GM04503 (cell line): ENCODE measurements at places on chromosomes 1 and 21.

DNA sequence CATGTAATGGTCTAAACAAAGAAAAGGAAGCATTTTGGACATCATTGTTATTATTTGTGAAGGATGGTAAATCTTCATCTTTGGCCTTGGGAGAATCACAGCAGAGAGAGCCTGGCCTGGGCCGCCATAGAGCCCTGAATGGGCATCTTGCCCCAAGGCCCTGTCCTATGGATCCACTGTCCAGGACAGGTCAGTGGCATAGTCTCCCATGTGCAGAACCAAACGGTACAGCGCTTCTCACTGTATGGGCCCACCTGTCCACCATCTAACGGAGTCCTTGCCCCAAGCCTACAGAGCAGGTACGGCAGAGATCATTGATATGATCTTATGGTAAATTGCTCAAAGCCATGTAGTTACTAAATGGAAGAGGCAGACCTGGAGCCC, 185.7 kb downstream of the FOXD2 start:
- no peak for DNase-seq

DNA sequence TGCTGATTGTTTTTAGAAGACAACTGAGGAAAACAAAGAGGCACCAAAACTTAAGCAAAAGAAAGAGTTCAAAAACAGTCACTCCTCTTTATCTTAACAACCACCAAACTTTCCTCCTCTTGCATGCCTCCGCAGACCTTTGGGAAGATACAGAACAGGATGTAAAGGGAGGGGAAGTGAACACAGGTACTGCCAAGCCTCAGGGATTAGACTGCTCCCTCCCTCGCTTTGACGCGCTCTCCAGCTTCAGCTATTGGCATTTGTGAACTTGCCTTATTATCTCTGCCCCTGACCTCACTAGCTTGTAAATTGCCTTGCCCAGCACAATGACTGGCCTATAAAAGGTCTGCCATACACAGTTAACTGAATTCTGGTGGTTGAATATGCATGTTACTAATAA, 4.8 kb upstream of the SRP9 start:
- DNase-seq = no peak

- DNase-seq = peak; percentile 81
These were observed 57.9 kb downstream of the DDAH1 start for GRCh38 chr1:85406887-85407533.

DNA sequence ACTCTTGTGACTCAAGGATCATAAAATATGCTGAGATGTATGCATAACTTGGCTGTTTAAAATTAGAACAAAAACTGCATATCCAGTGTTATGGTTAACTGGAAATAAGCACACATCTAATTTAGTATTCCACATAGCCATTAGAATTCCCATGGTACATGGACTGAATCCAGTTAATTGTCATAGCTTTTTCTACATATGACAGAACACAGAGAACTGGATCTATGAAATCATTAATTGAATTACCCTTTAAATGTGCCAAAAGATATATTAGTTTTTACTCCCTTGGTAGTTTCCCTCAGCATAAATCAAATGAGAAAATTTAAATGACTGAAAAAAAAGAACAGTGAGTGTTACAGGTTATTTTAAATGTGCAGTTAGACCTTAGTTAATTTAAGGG, 395.9 kb downstream of the NCAM2 start:
- DNase-seq = no peak

DNA sequence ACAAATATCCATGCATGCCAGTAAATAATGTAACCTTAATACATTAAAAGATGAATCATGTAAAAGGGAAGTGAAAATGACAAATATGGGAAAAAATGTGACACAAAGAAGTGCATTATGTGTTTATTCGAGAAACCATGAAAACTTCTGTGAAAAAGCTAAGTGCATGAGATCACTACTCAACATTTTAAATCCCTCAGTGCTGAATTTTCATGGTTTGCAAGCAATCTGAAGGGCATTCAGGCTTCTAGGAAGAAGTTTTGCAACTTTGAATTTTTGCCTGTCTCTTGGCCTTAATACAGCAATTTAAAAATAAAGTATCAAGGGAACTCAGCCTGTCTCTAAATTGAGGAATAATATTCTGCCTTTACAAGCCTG, 78.2 kb downstream of the MAP3K7CL start:
- peak; percentile 91 for DNase-seq

DNA sequence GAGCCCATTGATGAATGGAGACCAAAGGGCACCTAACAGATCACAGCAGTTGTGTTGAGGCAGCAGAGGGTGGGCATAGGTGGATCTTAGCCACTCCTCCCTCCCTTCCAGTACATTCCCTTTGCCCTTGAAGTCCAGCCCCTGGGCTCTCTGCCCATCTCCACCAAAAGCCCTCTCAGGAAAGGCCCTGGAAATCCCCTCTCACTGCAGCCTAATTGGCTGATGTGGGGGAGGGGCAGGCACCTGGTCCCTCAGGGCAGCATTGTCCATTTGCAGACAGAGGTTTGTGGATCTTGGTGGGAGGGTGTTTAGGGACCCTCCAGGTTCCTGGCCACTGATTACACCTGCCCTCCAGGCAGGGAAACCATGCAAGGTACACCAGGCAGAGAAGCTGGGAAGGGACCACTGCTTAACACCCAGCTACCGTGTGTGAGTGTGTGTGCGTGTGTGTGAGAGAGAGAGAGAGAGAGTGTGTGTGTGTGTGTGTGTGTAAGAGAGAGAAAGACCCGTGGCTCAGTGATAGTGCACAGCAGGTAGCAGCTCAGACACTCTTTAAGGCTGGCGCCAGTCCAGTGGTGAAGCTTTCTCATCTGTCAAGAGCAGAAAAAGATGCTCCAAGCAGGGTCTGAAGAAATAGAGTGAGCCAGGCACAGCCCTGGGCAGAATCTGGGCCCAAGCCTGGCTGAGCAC, 71.1 kb downstream of the MATN1 start:
- DNase-seq = no peak

GRCh38 chr1:196502437-196502836, 105.8 kb downstream of the KCNT2 start:
- no peak for DNase-seq

DNA sequence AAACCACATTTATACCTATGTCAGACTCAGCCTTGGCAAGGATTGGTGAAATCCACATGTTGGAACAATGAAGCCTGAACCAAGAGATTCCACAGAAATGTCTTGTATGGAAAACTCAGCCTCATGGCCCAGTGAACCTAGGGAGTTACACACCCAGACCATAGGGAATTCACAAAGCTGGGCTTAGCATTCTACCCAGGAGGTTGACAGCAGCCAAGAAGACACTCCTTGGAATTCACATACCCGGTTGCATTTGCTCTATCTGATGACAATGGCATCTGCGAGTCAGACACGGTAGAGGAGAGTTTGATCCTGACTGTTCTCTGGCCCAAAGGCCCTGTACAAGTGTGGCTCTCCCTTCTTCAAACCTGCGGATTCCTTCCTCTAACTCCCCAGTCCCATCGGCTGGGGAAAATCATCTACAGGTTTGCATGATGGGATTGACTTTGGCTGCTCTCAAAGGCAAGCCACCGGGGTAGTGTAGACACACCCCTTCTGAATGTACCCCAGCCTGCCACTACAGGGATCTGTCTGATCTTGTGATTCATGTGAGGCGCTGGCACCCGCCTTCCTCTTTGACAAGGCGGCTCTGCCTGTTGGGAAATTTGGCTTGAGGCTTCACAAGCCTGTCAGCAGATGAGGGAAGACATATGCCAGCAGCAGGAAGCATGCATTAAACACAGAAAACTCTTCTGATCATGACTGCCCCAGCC, 297.3 kb upstream of the KAZN start:
- DNase-seq = no peak

DNA sequence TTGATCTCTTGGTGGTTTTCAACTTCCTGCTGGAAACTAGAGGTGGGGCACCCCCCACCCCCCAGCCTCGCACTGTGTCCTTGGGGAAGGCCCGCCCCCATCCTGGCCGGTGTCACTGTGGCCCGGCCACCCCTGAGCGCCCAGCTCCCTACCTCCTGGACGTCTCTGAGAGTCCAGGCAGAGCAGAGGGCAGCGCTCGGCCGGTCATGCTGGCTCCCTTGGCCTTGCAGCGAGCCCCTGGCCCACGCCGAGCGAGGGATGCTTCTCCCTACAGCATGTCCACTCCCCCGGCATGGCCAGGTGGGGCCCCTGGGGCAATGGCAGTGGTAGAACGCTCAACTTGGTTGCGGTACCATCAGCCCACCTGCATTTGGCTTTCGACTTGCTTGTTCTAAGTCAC, 28.7 kb upstream of the TRAPPC10 start:
- no peak for DNase-seq

DNA sequence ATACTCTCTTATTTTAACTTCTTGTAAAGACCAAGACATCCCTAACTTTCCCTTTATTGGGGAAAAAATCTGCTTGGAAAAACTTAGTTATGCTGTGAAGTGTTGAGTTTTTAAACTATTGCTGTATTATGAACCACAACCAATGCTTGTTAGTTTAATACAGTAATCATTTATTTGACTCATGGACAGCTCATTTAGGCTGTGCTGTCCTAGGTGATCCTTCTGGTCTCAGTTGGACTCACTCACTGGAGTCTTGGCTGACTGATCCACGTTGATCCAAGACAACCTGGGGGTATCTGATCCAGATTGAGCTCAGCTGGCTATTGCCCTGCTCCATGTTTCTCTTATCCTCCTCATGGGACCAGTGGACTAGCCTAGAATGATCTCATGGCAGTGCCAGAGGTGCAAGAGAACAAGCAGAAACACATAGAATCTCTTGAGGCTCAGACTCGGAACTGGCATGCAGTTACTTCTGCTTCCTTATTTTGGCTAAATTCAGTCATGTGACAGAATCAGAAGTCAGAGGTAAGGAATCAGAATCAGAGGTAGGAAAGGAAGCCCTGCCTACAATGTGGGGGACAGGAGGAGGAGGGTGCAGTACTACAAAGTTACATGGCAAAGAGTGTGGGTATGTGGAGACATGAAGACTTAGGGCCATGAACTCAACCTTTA, 156.5 kb downstream of the FGGY start:
- DNase-seq = no peak

DNA sequence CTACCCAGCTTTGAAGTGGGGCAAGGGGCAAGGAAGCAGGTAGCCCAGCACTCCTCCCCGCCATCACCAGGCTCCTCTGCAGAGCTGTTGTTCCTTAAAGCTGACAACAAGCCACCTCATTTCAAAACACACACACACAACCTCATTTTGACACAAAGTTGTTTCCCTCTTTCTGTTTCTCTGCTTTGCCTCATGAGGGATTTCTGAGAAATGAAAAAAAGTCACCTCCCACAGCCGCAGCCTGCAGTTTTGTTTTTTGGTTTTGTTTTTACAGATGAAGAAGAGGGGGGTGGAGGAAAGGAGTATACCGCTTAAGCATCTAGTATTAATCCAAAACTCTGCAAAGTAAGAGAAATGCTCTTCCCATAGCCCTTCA, 12.1 kb downstream of the MCL1 start:
- no peak for DNase-seq
